Activated CD4-positive, alpha-beta T cell treated with anti-CD3 and anti-CD28 coated beads for 24 hours (primary cell): ENCODE measurements at places on chromosomes 12 and 14.

- DNase-seq, result no peak
Measured at GRCh38 chr12:57240926-57241401, 10.0 kb downstream of the STAC3 start.

GRCh38 chr12:94165138-94165537 lies 16.8 kb downstream of the PLXNC1 start:
- no peak for DNase-seq

DNA sequence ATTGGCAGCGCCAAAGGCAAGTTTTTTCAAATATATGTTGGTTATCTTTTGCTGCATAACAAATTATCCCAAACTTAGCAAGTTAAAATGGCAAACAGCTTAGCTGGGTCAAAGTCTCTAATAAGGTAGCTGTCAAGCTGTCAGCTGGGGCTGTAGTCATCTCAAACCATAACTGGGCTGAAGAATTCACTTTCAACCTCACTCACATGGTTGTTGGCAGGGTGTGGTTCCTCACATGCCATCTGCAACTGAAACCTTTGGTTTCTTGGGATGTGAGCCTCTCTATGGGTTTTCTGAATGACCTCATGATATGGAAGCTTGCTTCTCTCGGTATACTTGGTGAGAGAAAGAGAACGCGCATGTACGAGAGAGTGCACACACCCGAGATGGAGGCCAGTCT lies 125.4 kb downstream of the LRIG3 start:
- no peak for DNase-seq

DNA sequence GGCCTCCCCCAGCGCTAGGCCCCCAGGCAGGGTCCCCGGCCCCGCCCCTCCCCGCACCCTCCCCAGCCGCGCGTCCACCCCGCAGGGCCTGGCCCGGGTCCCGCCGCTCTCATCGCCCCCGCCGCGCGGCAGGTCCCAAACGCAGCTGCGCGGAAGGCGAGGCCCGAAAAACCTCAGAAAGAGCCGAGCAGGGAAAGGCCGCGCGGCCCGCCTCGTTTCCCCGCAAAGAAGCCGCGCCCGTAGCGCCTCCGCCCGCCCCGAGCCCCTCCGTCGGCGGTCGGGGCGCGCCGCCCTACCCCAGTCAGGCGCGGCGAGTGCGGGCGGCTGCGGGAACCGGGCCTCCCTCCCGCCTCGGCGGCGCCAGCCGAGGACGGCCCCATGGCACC lies 324 bp downstream of the POLE start:
- DNase-seq, result no peak

DNA sequence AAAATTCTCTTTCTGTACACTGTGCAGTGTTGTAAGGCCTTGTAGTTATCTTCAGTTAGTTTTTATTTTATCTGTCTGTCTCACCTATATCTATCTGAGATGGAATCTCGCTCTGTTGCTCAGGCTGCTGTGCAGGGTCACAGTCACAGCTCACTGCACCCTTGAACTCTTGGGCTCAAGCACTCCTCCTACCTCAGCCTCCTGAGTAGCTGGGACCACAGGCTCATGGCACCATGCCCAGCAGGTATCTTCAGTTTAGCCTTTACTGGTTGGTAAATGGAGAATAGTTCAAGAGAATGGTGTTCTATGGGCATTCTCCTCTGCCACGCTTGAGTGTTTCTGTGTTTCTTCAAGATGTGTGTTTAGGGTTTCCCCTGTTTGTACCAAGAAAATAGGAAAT lies 13.6 kb downstream of the TULP3 start:
- DNase-seq, result no peak

- no peak for DNase-seq
Measured at GRCh38 chr12:92393504-92393903, 247.9 kb upstream of the BTG1 start.

DNA sequence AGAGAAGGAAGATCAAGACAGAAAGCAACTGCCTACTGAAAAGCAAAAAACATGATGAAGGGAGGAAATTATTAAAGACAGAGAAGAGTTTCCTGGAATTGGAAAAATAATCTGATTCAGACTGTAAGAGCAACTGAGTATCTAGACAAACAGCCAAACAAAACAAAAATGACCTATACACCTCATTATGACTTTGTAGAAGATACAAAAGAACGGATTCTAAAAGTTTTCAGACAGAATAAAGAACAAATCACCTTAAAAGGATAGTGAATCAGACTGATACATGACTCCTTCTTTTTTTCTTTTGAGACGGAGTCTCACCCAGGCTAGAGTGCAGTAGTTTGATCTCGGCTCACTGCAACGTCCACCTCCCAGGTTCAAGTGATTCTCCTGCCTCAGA lies 10.4 kb downstream of the OSBPL8 start:
- no peak for DNase-seq

DNA sequence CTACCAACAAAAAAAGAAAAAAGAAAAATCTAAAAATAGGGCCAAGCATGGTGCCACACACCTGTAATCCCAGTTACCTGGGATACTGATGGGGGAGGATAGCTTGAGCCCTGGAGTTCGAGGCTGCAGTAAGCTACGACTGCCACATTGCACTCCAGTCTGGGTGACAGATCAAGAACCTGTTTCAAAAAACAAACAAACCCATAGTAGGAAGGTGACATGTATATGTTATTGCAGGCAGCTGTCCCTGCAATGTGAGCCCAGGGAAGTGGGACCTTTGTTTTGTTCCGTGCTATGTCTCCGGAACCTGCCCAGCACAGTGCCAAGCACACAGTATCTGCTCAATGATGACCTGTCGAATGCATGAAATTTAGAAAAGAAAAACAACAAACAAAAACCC lies 37.2 kb upstream of the YY1 start:
- no peak for DNase-seq

DNA sequence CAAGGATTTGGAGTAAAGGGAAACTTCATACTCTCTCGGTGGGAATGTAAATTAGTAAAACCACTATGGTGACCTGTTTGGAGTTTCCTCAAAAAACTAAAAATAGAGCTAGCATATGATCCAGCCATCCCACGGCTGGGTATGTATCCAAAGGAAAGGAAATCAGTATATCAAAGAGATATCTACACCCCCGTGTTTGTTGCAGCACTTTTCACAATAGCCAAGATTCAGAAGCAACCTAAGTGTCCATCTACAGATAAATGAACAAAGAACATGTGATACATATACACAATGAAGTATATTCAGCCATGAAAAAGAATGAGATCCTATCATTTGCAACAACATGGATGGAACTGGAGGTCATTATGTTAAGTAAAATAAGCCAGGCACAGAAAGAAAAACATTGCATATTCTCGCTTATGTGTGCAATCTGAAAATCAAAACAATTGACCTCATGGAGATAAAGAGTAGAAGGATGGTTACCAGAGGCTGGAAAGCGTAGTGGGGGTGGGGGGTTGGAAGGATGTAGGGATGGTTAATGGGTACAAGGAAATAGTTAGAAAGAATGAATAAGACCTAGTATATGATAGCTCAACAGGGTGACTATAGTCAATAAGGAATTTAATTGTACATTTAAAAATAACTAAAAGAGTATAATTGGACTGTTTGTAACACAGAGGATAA lies 468.0 kb downstream of the BCAT1 start:
- no peak for DNase-seq

DNA sequence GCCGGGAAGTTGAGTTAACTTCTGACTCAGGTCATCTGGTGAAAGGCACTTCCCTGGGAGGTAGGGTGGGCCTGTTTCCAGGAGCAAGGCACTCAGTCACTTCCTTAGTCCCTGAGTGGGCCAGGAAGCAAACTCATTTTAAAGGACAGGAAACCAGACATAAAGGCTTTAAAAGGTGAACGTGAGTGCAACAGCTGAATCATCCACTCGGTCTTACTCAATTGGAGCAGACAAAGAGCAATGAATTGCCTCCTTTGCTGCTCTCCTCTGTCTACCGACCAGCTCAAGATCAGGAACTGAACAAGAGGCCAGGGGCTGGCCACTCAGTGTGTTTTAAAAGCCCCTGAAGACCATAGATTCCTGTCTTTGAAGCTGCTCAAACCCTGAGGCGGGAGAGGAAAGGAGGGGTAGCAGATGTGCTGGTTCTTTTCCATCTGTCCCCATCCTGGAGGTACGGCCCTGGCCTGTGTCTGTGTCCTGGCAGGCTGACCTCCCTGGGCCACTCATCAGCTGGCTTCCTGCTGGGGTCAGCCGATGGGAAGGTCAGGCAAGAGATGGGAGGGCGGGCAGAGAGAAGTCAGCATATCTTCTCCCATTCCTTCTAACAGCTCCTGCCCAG lies 148.9 kb downstream of the PPM1H start:
- DNase-seq, result no peak

DNA sequence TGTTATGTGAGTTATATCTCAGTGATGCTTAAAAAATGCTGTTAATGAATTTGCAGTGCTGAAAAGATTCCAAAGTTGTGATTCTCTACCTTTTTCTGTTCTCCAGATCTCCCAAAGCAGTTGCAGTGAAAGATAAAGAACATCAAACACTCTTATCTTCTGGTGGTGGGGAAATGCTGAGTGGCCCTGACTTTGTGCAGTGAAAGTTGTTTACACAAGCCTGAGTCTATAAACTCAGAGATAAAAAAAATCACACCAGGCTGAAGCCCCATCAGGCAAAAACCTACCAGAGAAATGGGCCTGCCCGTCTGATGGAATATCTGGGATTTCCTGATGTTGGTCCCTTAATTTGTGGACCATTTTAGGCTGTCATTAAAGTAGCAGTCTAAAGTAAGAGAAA lies 46.1 kb downstream of the RASSF3 start:
- DNase-seq, result no peak

DNA sequence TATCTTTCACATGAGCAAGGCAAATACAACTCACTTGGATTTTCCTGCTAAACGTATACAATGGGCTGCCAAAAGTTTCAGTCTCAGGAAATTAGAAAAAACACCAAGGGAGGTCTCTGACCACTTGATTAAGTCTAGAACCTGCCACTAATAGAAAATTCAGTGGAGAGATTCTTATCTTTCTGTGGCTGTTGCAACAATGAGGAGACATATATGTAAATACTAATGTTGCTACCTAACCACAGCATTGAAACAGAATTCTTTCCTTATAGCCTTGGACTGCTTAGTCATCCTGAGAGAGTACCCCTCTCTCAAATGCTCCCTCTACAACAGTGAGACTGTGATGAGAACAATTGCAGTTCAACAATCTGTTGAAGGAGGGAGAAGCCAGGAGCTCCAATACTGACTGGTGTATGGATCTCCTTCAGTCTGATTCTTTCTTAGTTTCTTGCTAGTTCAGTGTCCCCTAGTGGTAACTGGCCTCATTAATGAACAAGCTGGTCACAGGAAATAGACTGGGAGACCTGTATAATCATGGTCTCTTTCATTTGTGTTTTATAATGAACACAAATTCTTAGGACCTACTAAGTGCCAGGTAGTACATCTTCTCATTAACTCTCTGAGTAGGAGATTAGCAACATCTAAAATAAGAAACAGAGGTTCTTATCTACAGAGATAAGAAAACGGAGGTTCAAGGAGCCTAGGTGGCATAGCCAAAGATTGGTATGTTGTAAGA lies 164.5 kb downstream of the SLC38A4 start:
- no peak for DNase-seq

DNA sequence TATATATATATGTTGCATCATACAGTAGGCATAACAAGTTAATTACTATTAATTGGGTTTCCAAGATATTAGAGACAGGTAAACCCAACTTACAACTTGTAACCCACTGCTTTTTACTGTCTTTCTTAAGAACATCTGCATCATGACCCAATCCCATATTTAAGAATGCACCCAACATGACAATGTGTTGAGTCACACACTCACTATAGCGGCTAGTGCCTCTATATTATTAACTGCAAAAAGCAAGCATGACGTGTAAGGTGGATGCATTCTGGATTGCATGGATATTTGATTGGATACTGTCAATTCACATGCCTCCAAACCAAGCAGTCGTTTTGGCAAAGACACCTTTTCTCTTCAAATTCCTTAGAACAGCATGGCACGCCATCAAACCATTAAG lies 68.2 kb downstream of the KSR2 start:
- no peak for DNase-seq

- DNase-seq, result no peak
Measured at GRCh38 chr12:89185181-89185580, 167.1 kb downstream of the DUSP6 start.

DNA sequence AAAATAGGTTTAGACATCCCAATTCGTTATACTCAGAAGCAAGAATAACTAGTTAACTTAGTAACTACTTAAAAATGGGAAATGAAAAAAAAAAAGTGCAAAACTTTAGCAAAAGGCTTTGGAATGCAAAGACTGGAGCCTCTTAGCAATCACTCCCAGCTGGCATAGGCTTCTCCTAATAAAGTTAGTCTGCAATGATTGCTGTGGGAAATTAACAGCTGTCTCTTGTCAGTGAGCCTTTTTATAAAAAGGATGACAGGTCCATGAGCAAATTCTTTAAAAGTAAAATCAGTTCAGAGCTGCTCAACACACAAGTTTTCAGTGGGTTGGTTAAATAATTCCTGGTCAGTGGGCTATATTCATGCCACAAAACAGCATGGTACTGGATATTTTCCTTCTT lies 7.4 kb upstream of the SYCP3 start:
- no peak for DNase-seq
